ENCODE measurements at places on chromosomes 2 and 18. TPM values are rescaled to one million over a fixed set of nuclear protein-coding genes. Genes with fewer than 3 reads are reported as not detected.

Gene GALR1
- total RNA-seq = not detected

Gene OTOS
- not detected for total RNA-seq

Gene LRATD1
- total RNA-seq = 74.7 TPM

Gene NAT8
- not detected for total RNA-seq

Gene FAM124B
- total RNA-seq = 0.36 TPM

Gene GREB1
- 0.60 TPM for total RNA-seq

DNA sequence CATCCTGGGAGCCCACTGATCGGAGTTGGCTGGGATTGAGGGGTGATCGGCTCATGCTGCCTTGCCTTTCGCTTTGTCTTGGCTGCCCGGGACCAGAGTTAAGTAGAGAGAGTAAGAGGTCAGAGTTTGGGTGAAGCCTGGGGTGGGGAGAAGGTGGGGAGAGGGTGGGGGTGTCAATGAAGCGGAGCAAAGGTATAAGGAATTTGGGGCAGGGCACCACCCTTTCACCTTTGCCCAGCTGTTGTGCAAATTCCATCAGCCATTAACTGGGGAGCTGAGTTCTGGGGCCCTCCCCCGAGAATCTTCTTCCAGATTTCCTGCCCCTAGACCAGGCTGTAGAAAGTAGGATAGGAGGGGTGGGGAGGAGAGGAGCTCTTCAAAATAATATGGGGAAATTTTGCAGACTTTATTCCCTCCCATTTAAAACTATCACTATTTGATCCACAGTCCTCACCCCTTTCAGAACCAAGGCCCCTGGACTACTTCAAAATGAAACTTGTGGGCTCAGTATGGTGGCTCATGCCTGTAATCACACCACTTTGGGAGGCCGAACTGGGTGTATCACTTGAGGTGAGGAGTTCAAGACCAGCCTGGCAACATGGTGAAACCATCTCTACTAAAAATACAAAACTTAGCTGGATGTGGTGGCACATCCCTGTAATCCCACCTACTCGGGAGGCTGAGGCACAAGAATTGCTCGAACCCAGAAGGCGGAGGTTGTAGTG lies at the start of gene SLC23A3:
Gene SLC23A3, minus strand, starts transcription at position 100 of the 725 bp plus-strand sequence. Its CDS starts 45 bp downstream, at position 55.
- no peak for ATAC-seq

- no peak for ATAC-seq
Observed at GRCh38 chr2:212157012-212157411, 381.6 kb downstream of the ERBB4 start.

DNA sequence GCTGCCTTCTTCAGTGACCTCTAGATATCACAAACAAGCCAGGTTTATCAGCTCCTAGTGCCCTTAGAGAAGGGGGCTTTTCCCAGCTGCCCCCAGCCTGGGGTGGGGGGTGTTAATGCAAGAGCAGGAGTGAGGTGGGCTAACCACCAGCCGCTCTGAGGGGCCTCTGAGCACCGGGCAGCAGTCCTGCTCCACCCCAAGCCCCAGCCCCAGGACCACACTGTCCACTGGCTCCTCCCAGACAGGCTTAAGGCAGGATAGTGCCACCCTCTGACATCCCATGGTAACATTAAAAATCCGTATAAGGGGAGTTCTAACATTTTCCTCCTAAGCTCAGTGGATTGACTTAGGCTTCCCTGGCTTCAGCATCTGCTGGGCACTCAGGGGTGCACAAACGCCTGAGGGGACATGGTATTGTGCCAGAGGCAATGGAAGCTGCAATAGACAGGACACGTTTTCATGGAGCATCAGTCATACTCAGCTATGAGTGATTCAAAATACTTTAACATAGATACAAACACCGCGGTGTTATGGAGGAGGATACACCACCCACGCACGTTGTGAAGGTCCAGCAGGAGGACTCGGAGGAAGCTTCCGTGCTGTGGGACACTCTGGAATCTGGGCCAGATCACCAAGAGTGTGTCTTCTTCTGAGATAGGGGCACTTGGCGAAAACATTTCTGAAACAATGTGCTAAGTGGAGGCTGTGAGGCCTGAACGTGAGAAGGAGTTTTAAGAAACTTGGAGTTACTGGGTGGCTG lies 112.7 kb upstream of the EPC2 start:
- no peak for ATAC-seq

DNA sequence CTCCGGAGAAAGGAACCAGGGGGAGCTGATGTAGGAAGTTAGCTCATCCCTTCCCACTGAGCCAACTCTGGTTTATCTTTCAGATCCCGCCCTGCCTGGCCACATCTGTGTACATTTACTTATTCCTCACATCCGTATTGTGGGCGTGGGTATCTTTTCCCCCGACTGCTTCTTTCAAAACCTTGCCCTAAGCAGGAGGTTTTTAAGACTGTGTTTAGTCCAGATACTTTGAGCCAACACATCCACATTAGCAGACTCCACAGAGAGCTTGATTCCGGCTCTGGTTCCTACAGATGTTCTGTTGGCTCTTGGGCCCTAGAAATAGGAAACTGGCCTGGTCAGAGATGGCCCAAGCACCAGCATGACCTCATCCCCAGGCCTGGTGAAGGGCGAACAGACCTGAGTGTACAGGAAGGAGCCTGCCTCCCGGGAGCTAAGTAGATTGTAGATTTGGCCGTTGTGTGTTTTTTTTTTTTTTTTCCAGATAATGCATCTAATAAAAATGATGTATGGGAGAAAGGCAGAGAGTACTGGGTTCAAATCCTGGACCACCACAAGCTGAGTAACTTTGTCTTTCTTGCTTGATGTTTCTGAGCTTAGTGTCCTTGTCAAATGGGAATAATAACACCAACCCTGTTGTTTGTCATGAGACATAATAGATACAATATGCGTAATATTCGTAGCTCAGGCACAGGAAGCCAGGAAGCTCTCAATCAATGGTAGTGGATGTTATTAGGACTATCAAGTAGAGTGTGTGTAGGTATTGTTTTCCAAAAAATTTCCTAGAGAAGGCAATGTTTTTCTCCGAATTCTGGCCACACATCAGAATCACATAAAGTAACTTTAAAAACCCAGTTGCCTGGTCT lies 92.3 kb downstream of the PRKCE start:
- ATAC-seq = no peak

DNA sequence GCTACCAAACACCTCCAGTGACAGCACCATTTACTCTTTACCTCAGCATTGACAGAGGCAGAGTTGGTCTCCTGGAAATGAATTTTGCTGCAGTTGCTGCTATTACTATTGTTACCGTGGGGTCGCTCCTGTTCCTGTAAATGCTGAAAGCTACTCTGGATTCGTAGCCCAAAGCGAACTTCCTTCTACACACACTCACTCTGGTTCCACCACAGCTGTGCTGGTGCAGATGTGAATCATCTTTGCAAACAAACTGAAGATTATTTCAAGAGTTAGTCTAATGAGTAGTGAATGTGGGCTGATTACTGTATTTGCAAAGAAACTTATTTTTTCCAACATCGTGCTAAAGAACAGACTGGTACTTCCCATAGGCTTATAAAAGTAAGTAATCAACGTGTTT lies 304.0 kb downstream of the LPIN1 start:
- no peak for ATAC-seq
